ENCODE measurements at places on chromosomes 3 and 15. TPM values are rescaled to one million over a fixed set of nuclear protein-coding genes. Genes with fewer than 3 reads are reported as not detected.

The CPNE4 gene
- not detected for total RNA-seq

The WDR76 gene
- 12.3 TPM for total RNA-seq

The CCDC9B gene
- 1.5 TPM for total RNA-seq

The SERINC4 gene
- total RNA-seq: 0.23 TPM

The GOLGA6D gene
- 0.16 TPM for total RNA-seq

The DUOXA2 gene
- total RNA-seq: not detected

The PAQR5 gene
- not detected for total RNA-seq

The ANKRD63 gene
- total RNA-seq: 0.31 TPM

The GOLGA6L25 gene
- not detected for total RNA-seq

The IL16 gene
- 415 TPM for total RNA-seq

The GRK7 gene
- total RNA-seq: 0.44 TPM

The THSD4 gene
- total RNA-seq: not detected

The TNFAIP8L3 gene
- total RNA-seq: not detected

The SERPINI2 gene
- total RNA-seq: not detected

The DUT gene
- total RNA-seq: 119 TPM

The RTP3 gene
- total RNA-seq: not detected

The GPX1 gene
- total RNA-seq: 73.6 TPM

The MME gene
- 1.3 TPM for total RNA-seq

The LYZL4 gene
- not detected for total RNA-seq

The GABRB3 gene
- total RNA-seq: not detected

The HIGD2B gene
- 0.47 TPM for total RNA-seq

The ANKUB1 gene
- total RNA-seq: not detected

The XYLB gene
- 3.4 TPM for total RNA-seq

The TRH gene
- not detected for total RNA-seq

The SCN11A gene
- total RNA-seq: 0.47 TPM

The TMOD2 gene
- total RNA-seq: 19.9 TPM

The SLC12A1 gene
- not detected for total RNA-seq

The CP gene
- not detected for total RNA-seq

The CCDC71 gene
- total RNA-seq: 44.7 TPM

The ACTC1 gene
- total RNA-seq: not detected

The HYAL1 gene
- 0.39 TPM for total RNA-seq
